CD4-positive, alpha-beta T cell treated with Interleukin-4 for 1 hour (primary cell): ENCODE measurements at places on chromosomes 13 and 19.

DNA sequence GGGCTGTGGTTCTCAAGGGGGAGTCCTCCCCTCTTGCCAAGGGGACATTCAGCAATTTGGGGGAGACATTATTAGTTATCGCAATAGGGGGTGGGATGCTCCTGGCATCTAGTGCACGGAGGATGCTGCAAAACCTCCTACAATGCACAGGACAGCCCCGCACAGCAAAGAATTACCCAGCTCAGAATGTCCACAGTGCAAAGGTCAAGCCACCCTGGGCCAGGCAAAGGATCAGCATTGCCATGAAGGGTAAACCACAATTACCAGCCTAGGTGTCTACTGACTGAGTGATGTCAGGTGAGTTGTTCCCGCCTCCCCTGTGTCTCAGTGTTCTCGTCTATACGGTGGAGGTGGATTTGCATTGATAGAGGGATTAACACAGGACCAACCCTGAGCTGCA lies 2.4 kb upstream of the METTL21C start:
- DNase-seq, result no peak

- no peak for DNase-seq
These were observed 5.5 kb downstream of the PNMA8C start for GRCh38 chr19:46423188-46423587.

DNA sequence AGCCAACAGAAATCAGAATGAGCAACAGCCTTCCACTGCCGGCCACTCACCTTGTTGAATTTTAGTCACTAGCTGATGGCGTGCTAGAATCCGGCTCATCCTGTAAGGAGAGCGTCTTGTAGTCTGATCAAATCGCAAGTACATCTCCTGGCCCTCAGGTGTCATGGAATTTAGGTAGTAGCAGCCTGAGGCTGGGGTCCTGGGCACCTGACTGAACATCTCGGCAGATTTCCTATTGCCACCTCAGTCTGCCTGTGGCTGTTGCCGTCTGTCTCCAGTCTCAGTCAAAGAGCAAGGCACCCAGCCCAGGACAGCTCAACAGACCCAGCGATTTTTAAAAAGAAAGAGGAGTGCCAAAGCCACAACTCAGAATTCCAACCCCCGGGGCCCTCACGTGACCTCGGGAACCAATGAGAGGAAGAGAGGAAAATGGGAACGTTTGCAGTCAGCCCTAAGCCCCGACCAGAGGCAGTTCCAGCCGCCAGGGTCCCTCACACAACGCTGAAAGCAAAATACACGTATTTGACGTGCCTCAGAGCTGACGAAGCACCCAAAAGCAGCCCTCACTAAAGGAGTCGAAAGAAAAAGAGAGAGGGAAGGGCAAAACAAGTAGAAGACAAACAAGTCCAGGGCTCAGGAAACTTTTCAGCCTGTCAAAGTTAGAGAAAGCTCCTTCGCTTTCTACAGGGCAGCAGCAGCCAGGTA lies at the start of gene STARD13:
TSS of gene STARD13 (minus strand) at position 336 of the 705 bp plus-strand sequence. CDS start at position 219, 117 bp downstream.
- peak; percentile 19 for DNase-seq

DNA sequence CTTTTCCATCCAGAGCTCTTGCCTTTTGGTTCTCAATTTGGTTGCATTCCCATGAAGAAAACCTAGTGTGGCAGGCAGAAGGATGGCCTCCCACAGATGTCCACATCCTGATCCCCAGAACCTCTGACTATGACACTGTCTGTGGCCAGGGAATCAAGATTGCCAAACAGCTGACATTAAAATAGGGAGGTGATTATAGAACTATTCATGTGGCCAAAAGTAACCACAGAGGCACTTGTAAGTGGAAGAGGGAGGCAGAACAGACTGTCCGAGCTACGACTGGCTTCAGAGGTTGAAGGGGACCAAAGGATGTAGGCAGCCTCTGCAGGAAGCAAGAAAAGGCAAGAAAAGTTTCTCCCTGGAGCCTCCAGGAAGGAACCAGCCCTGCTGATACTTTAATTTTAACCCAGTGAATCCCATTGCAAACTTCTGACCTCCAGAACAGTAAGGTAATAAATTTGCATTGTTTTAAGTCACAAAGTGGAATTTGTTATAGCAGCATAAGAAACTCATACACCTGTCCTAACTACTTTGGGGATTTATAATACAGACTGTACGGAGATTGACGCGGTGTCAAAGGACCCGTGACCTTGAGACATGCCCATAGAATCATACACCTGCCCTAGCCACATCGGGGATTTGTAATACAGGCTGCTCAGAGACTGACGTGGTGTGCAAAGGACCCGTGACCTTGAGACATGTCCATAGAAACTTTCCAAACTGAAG lies 106.5 kb downstream of the ATP11A start:
- no peak for DNase-seq

GRCh38 chr13:100860866-100861265 lies 186.3 kb upstream of the TMTC4 start:
- DNase-seq, result no peak

- peak; percentile 90 for DNase-seq
These were observed at the start of gene C19orf53 for GRCh38 chr19:13774217-13775191. C19orf53 (plus strand) TSS chr19:13774456; CDS start chr19:13774478, 22 bp downstream.

DNA sequence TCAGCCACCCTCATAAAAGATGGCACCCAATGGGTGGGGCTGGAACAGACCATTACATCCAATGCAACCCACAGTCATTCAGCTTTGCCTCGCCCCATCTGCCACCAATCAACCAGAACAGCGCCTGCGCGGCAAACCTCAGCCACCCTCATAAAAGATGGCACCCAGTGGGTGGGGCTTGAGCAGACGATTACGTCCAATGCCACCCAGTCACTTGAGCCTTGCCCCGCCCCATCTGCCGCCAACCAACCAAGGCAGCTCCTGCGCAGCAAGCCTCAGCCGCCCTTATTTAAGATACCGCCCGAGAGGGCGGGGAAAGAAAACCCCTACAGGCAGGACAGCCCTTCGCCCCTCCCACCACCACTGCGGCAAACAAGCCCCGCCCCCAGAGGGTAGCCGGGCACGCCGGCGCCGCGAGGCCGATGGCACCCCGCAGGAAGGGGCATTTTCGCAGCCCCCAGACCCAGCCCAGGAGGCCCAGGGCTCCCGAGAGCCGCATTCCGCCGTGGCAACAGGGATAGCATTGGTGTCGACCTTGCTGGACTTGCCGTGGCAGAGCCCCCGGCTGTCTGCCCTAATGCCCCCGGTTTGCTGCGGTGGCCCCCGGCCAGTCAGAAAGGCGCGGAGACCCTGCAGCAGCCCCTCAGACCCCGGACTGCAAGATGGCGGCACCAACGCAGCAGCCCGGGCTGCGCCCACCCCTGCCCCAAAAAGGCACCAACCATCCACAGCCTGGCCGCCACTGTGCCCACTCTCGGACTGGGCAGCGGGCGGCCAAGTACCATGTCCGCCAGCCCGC lies 675 bp downstream of the PEG3 start:
- peak; percentile 65 for DNase-seq

GRCh38 chr19:11737964-11738745 lies 591 bp downstream of the ZNF823 start:
- peak; percentile 20 for DNase-seq

- peak; percentile 68 for DNase-seq
These were observed 6.9 kb downstream of the PEAK3 start for GRCh38 chr19:2274931-2275535.

DNA sequence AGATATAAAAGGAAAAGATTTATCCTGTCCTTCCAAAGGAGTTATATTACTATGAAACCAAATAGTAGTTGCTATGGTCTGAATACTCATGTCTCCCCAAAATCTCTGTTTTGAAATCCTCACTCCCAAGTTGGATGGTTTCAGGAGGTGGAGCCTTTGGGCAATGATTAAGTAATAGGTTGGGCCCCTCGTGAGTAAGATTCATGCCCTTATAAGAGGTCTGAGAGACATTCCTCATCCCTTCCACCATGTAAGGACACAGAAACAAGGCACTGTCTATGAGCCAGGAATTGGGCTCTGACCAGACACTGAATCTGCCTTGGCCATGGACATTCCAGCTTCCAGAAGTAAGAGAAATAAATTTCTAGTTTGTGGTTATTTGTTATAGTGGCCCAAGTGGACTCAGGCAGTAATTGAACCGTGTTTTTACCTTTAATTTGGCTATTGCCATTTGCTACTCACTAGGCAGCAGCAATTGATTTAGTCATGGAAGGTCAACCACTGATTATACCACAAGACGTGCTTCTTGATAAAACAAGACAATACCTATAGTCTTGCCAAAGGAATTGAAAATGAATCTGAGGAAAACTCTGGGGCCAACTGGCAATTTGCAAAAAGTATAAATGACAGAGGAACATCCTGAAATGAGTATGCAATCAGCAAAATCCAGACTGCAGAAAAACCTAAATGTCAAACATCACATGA lies 717.4 kb upstream of the SPRY2 start:
- no peak for DNase-seq

DNA sequence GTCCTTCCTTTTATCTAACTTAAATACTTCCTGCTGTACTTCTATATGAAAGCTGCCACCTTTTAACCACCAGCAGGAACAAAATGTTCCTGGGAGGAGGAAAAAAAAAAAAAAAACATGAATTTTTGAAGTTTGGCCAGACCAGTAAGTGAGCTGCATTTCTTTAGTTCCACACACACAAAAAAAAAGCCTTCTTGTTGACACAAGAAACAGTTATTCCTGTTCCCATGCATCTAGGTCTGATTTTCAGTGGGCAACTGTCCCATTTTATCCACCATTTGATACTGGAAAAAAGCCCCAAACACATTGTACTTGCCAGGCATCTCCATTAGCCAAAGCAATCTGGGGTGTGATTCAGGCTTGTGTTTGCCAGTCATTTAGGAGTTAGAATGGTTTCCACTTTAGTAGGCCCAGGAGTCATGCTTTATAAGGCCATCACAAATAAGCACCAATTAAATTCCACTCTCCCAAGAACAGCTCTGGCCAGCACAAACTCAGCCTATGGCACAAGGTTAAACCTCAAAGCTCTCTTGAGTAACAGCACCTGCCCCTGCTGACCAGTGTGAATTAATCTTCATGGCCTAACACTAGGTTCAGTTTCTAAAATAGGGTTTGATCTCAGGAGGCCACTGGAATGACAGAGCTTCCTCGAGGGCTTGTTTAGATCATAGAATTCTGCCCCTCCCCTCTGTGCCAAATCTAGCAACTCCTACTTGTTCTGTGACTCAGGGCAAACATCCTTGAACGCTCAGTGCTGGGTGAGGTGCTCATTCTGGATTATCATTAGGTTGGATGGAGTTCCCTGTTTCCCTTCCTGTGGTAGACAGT lies 67.1 kb downstream of the NUFIP1 start:
- no peak for DNase-seq

DNA sequence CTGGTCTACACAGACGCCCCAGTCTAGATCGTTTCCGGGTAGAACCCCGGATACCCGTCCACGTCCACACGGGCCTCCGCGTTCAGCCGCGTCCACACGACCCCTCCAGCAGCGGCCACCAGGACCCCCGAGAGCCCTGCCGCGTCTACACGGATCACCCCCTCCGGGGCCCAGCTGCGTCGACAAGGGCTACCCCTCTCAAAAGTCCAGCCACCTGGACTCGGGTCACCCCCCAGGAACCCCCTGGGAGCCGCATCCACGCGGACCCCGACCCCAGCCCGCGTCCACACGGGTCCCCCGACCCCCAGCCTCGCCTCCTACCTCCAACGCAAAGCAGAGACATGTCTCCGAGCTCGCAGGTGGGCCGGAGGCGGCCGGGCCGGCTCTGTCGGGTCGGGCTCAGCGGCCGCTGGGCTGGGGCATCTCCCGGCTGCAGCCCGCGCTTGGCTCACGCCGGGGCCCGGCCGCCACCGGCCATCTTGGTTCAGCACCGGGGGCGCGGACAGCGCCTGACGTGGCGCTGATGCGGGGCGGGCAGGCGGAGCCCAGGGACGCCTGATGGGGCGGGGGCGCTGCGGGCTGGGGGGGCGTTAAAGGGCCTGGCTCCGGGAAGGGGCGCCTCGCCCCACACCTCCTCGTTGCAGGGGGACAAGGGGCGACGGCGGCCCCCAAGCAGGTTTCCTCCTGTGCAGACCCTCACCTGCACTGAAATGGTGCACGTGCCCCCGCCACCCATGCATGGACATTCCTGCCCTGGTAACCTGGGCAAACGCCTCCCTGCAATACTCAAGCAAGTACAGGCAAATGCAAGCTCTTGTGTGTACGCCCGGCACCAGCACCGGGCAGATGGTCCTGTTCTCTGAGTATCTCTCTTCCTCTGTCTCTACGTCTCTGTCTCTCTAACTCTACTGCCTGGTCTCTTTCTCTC lies at the start of gene UNC13A:
TSS of gene UNC13A (minus strand) at position 498 of the 928 bp plus-strand sequence. CDS start at position 343, 155 bp downstream.
- no peak for DNase-seq

DNA sequence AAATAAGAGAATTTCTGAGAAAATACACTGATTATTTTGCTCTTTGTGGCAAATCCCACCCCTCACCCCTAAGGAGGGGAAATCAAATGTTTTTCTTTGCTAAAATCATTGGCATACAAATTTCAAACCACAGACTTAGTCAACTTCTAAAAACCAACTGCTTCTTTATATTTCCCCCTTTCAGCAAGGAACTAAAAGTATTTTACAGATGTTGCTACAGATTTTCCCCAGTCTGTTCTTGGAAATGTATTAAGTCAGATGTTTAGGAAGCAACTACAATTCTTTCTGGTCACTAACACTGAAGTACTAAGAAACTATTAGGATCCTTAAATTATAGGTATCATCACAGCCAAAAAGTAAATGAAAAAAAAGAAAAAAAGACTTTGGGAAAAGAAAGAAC lies 6.9 kb downstream of the MTMR6 start:
- no peak for DNase-seq

- no peak for DNase-seq
These were observed 41.2 kb downstream of the STK24 start for GRCh38 chr13:98535501-98536354.

GRCh38 chr13:45092663-45093062 lies 27.6 kb upstream of the GTF2F2 start:
- no peak for DNase-seq

GRCh38 chr13:32126278-32126677 lies 94.7 kb downstream of the FRY start:
- no peak for DNase-seq

DNA sequence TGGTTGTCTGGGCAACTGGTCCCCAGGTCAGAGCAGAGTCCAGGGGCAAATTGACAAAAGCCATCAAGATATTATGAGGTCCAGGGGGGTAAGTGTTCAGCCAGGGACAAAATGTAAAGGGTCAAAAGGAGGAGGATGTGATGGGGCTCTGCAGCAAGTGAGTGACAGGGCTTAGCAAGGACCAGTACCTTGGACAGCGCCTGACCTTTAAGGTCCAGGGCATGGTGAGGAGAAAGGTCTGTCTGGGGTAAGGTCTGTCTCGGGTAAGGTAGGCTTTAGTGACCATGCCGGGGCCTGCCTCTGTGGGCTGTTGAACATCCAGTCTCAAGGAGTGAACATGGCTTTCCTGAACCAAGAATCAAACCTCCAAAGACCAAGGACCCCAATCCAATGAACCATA lies 6.3 kb upstream of the ZNF358 start:
- DNase-seq, result no peak

GRCh38 chr13:23572836-23573235 lies 2.6 kb downstream of the TNFRSF19 start:
- DNase-seq, result no peak

- no peak for DNase-seq
These were observed 24.4 kb upstream of the URAD start for GRCh38 chr13:28012896-28013295.

DNA sequence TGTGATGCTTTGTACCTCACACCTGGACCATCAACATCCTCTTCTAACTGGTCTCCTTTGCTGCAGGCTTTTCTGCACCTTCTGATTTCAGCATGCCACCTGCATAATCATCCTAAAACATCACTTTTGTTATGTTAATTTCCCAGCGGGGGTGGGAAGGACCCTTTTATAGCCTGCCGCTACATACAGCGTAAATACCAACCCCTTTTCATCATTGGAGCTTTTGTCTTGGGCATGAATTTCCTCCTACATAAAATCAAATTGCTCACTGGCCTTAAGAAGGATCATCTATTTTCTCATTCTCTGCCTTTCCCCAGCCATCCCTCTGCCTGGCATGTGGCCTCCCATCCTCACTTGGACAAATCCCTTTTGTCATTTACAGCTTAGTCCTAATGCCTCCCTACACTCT lies 124.7 kb downstream of the RBM26 start:
- no peak for DNase-seq
